DMS53 (cell line): ENCODE measurements at places on chromosomes 13 and 19.

DNA sequence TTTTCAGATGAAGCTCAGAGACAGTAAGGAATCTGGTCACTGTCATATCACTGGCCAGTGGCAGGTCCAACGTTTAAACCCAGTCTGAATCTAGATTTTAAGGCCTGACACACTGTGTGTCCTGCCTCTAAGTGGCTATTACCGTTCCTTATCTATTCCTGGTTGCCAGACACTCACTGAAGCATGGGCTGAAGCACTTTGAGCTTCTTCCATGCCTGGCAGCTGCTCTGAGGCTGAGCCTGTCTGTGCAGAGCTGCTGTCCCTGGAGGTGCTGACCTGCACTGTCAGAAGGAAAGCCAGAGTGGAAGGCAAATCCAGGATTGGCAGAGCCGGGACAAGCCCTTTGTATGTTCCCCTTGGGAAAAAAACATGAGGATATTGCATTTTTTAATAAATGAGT, 109.2 kb upstream of the SLC7A1 start:
- DNase-seq: no peak

- peak; percentile 70 for DNase-seq
Measured at GRCh38 chr19:3708207-3708931, at the start of gene TJP3. Gene TJP3, plus strand, starts transcription at chr19:3708384. Its CDS starts 20,049 bp downstream, at chr19:3728433.

- DNase-seq: no peak
Measured at GRCh38 chr13:70995338-70995737, 871.7 kb downstream of the DACH1 start.

GRCh38 chr19:15253513-15253912, 21.3 kb upstream of the EPHX3 start:
- no peak for DNase-seq

GRCh38 chr13:30923418-30923817, 9.0 kb upstream of the TEX26 start:
- no peak for DNase-seq

- peak; percentile 81 for DNase-seq
Measured at GRCh38 chr13:27997904-27998522, 9.5 kb upstream of the URAD start.

DNA sequence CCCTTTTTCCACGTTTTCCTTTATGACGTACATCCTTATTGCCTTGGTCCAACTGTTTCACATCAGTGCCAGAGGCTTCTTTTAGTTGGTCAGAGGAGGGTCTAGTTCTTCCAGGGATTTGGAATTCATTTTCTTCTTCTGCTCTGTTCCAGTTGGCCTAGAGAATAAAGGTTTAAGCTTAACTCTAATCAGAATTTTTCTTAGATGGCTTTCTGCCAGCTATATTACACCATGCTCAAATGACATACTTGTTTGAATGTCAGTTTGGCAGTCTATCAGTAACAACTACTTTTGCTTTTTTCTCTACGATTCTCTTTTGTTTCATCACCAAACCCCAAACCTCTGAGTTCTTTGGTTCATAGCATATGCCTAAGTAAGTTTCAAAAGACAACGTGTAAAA, 16.8 kb downstream of the SPART start:
- DNase-seq: no peak

GRCh38 chr13:106919133-106919532, 351.2 kb upstream of the ARGLU1 start:
- DNase-seq: no peak

- peak; percentile 58 for DNase-seq
Measured at GRCh38 chr19:16714702-16715287, 4.9 kb upstream of the NWD1 start.
